Activated CD4-positive, alpha-beta T cell treated with anti-CD3 and anti-CD28 coated beads, Interleukin-2, amount 50 U/mL, for 16 hours (primary cell): ENCODE measurements at places on chromosomes 13 and 19.

GRCh38 chr13:51769455-51770127 lies 34.4 kb downstream of the DHRS12 start:
- no peak for DNase-seq

DNA sequence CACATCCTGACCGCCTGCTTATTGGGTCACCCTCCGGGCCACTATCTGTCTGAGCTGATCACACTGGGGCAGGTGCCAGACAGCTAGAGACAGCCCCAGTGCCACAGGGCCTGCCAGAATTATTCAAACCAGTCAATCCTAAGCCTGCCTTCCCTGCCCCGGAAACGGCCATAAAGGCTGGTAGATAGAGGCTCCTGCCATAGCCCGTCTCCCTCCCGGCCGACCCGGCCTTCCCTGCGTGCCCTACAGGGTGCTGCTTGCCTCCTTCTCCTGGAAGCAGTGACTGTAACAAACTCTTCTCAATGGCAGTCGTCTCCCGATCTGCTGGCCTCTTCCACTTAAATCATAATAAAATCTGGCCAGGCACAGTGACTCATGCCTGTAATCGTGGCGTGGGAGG lies 158.6 kb upstream of the SOX1 start:
- DNase-seq, result no peak

- no peak for DNase-seq
These were observed 1.3 kb upstream of the ACER1 start for GRCh38 chr19:6334490-6335285.

DNA sequence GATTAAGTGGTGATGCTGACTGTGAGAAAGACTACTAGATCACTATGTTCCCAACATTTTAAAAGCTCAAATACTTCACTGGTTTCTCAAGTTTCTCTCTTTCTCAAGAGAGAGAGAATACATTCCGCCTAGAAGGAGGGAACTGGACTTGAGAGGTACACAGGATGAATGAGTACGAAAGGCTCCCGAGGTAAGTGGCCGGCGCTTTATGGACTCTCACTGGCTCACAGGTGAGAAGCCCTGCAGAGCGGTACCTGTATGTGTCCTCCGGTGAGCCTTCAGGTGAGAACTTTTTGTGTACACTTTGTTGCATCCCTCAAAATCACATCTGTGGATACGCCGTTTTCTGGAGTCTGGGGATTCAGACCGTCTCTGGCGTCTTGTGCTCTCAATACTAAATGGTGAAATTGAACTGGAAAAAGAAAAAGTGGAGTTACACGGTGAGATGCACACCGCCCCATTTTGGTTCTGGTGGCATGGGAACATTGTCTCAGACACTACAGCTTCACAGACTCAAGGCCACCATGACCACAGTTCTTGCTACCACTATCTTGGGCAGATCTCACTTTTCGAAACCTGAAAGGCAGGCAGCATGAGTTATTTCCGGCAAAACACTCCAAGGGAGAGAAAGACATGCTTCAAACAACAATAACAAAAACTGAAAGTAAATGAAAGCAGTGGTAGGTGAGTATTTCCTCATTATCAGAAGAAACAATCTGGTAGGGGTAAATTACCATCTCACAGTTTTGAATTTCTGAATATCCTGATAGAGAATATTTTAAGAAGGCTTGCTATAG lies 418.9 kb downstream of the KLF12 start:
- peak; percentile 81 for DNase-seq

DNA sequence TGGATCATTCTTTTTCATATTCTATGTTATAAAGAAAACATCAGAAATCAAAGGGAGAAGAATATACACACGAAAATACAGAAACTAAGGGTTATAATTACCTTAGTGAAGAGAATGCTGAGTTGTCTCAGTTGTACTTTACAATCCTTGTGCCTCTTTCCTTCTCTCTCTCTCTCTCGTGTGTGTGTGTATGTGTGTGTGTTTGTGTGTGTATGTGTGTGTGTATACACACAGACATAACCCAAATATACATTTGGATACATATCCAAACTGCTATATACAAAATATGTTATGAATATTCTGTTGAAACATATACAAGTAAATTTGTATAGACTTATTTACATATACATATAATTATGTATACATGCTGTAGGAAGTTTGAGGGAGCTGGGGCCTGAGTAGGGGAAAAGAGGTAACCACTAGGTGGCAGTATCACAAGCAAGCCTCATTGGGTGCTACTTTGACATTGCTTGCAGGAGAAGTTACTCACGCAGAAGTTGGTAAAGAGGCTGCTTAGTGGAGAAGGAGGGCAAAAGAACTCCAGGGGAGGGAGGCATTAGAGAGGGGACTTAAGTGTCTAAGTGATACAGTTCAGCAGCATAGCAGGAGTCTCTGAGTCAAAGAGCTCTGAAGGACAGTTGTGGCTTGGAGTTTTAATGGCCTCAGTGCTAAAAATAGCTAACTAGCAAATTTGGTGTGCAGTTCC lies 465.1 kb upstream of the PCDH20 start:
- DNase-seq, result peak; percentile 33

DNA sequence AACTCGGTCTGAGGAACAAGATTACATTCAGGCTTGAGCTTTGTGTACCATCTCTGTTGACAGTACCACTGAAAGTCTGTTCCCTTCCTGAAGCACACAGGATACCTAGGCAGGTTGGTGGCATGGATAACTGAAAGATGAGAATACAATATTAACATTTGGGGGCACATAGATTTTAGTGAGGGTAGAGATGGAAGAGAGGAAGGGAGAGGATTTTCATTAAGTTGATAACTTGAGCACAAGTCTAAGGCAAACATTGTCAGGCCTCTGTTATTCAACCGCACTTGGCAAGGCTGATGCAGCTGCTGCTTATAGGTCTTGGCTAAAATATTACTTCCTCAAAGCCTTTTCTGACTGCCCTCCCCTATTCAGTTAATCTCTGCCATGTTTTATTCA lies 10.9 kb downstream of the MIR17HG start:
- no peak for DNase-seq

DNA sequence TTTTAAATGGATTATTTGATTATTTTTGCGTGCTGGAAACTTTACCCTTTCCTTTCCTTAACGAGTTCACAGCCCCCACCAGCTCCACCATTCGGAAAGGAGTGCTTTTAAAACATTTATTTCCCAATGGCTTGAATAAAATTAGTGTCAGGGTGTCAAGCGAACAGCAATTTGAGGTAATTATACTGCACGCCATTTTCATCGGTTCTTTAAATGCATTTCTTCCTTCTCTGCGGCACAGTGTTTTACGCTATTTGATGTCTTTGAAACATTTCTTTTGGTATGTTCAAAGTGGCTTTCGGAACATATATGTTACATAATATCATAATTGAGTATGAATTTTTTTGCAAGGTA lies 309 bp upstream of the SLITRK1 start:
- DNase-seq, result no peak

- DNase-seq, result no peak
These were observed 3.3 kb downstream of the REEP6 start for GRCh38 chr19:1494115-1494815.

GRCh38 chr13:101398920-101399319 lies 17.4 kb downstream of the NALCN start:
- no peak for DNase-seq

- no peak for DNase-seq
These were observed 419.2 kb downstream of the OLFM4 start for GRCh38 chr13:53447863-53448262.
